ENCODE measurements at places on chromosomes 7 and 10.

DNA sequence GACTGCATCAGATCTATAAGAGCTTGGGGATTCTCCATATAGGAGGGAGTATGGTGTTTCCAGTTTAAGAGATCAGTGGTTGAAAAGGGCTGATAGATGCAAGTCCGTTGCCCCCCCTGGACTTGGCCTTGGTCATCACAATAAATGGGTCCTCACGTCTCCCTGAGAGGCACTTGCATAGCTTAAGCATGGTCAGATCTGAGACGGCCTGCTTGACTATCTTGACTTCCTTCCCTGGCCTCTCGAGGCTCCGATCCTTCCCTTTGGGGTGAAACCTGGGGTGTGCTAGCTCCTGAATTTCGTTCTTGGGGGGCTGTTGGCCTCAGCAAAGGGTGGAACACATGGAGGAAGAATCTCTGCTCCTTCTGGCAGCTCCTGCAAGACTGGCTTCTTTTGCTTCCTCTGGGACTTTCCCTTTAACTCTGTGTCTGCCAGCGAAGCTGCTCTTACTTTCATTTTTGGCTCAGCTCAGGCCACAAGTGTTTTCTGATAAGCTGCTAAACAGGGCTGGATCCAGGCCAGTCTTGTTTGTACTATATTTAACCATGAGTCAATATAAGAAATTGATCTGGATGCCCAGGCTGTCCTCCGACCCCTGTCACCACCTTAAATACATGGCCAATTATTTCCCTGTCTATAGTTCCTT is 11.2 kb upstream of the ZNF485 start:
- peak; percentile 62 for DNase-seq

DNA sequence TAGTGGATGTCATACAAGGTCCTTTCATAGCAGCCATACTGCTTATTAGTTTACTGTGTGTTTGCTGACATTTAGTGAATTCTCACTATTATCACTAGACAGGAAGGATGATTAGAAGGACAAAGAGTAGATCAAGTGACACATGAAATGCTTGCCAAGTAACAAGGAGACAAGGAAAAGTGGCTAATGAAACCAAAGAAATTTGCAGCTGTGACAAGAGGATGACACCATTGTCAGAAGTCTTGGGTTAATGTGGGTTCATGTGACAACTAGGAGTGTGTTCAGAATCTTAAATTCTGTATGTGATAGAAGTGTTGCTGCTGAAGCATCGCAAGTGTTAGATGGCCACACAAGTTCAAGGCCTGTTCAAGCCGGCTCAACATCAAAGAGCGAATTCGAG is 40.8 kb upstream of the FAM180A start:
- DNase-seq, result no peak

DNA sequence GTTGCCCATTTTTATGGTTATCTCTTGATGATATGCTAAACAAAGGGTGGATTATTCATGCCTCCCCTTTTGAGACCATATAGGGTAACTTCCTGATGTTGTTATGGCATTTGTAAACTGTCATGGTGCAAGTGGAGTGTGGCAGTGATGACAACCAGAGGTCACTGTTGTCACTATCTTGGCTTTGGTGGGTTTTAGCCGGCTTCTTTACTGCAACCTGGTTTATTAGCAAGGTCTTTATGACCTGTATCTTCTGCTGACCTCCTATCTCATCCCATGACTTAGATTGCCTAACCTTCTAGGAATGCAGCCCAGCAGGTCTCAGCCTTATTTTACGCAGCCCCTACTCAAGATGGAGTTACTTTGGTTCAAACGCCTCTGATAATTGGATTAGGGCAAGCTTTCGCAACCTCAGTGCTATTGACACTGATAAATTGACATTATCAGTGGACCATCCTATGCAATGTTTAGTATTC is 36.9 kb downstream of the BAG3 start:
- no peak for DNase-seq

DNA sequence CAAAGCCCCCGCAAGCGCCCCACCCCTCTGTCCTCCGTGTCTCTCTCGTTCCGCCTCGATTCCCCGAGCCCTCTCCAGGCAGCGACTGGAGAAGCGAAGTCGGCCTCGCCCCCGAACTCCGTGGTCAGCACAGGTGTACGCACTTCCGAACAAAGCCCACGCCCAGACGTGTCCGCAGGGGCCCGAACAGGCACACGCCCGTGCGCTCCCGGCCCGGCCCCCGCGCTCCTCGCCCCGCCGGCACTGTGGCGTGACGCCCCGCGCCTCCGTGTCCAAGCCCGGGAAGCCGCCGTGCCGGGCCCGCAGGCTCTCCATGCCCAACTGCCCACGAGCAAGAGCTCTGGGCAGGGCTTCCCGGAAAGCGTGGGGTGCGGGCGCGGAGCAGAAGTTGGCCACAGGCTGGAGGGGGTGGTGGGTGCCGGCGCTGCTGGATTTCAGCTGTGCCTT is 662 bp downstream of the NRCAM start:
- no peak for DNase-seq

DNA sequence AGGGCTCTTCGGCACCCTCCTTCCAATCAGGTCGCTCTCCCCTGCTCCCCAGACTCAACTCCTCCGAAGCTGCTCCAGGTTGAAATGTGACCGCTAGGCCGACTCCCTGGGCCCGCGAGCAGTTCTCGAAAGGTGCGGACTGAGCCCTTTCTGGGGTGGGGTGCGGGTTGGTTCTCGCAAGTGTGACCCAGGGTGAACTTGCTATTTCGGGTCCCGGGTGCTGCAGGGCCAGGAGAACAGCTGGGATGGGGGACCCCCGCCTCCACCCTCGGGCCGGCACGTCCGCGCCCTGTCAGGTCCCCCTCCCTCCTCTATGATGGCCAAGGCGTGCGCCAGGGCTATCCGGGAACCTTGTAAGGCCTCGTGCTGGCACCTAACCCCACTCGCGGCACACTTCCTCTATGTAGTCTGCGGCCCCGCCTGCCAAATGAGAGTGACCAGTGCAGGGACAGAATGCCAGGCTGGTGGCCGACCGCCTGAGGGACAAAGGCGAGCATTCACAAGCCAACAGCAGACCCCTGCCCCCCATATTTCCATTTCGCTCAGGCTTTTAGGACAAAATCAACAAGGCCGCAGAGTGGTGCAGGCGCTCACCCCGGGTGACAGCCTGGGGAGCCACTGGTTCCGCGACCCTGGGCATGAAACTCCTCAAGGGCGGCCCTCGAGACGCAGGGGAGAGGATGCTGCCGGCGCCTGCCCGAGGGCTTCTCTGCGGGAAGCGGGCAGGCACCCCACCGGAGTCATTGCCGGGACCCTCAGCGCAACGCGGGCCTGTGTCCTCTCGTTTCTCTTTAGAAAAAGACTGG is 13.7 kb upstream of the HOXA13 start:
- no peak for DNase-seq

GRCh38 chr7:149564340-149565095 is 66.9 kb upstream of the ZNF746 start:
- DNase-seq, result no peak

DNA sequence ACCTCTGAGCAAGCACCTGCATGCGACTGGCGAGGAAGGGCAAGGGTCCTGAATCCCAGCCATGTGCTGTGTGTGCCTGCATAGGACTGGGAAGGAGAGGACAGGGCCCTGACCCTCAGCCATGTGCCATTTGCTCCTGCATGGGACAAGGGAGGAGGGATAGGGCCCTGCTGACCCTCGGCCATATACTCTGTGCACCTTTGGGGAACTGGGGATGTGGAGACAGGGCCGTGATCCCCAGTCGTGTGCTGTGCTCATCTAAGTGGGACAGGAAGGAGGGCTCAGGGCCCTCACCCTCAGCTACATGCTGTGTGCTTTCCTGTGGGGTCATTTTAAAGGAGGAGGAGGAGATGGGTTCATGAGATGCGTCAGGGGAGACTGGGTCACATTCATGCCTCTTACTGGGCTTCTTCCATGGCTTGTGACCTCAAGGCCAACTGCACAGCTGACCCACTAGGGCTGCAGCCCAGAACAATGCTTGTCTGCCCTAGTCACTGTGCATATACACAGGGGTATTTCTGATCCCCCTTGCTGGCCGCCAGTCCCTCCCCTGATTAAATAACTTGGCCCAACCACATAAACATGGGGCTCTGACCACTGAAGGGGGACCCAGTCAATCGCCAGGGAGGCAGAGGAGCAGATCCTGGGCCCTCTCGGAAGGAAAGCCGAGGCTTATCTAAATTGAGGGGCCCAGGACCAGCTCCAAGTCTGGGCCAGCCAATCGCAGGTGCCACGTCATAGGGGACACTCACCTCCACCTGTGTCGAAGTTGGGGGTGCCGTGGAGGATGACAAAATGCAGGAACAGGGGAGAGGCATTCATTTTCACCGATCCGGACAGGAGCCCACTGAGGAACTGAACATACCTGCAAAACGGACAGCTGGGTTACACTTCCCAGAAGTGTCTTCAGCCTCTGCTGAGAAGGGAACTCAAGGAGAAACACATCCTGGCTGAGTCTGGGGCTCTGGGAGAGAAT is 167.3 kb downstream of the TNS3 start:
- no peak for DNase-seq

GRCh38 chr7:11829954-11830353 is 2.0 kb downstream of the THSD7A start:
- no peak for DNase-seq

DNA sequence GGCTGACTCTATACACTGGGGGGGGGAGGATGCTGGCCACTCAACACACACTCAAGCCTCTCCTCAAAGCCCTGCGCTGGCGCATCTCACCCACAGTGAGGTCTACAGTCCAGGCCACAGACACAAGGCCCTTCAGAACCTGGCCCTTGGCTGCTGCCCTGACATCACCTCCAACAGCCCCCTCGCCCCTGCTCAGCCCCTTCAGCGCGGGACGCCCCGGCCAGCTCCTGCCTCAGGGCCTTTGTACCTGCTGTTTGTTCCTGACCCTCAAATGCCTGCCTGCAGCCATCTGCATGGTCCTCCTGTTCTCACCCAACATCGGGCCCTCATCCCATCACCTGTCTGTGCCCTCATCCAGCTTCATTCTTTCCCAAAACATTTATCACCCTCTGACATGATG is 572.6 kb downstream of the DNAJB6 start:
- no peak for DNase-seq

DNA sequence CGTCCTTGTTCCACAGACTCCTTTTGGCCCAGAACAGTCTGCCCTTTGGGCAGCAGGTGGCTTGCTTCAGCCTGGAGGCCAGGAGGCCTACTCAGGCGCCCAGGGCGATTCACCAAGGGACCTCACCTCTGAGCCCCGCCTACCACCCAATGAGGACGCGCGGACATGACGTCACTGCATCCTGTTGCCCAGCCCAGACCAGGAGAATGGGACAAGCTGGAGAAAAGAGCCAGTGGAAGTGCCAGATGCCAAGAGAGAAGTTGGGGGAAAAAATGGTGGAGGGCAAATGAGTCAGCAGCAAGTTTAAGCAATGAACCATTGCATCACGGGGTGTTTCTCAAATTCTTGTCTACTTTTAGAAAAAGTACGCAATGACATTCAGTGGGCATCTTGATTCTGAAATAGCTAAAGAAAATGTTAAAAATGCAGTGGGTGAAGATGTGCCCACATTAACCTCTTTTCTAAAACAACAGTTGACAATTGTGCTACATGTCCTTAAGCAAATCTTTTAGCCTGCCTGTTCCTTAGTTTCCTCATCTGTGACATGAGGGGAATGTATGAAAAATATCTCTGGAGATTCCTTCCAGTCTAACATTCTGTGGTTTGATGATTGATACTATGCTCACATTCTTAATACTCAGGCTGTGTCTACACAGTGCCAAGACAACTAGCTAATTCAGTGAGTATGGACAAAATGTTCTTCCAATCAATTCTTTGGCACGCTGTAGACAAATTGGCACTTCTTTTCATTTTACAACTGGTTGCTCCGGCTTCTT is 23.9 kb upstream of the LEP start:
- DNase-seq, result no peak

- no peak for DNase-seq
These were observed 16.2 kb upstream of the PRR15 start for GRCh38 chr7:29547421-29547820.

DNA sequence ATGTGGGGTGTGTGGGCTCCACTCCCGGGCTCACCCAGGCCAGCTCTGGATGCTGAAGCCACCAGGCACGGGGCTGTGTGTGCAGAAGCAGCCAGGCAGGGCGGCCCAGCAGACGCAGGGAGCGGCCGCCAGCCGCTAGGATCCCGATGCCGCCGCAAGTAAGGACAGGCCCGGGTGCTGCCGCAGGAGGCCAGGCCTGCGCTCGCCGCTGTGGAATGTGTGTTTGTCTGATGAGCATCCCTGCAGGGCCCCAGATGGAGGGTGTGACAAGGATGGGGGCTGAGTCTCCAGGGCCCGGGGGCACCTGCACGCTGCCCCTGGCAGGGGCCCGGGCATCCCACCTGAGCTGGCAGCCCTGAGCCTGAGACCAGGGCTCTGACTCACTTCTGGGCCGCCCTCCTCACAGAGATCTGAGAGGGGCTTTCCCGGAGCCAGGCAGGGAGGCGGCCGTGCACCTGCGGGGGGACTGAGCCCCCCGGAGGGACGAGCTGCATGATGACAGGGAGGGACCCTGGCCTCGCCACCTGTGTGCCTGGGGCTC is 101.5 kb downstream of the FOXL3 start:
- DNase-seq, result no peak

- DNase-seq, result no peak
These were observed 73.5 kb downstream of the SAMD9 start for GRCh38 chr7:93044147-93044810.

DNA sequence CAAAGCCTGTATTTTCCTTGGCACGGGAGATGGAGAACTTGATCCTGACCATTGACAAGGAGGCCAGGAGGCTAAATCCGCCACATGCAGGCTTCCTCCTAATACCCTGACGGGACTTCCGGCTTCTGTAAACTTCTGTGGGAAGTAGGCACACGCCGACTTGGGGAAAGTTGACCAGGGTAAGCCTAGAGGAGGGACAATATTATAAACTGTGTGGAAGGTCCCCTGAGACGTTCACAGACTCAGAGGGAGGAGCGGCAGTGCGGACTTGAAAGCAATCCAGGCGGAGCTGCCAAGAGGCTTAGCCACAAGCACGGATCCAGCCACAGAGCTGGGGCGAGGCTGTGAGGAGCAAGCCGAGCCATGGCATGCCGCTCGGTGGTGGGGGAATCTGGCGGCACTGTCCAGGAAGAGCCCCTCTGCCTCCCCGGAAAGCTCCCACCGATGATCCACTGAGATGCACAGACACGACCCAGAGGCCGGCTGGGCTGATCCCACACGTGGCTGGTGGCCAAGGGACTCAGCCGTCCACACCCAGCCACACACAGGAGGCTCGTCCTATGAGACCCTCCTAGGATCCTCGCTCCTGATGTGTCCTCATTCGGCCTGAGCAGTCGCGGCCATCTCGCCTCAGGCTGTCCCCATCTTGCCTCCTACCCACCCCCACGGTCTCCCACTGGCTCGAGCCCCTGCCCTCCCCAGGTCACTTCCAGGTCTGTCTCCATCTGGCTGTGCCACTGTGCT is 40.0 kb upstream of the INSIG1 start:
- no peak for DNase-seq

DNA sequence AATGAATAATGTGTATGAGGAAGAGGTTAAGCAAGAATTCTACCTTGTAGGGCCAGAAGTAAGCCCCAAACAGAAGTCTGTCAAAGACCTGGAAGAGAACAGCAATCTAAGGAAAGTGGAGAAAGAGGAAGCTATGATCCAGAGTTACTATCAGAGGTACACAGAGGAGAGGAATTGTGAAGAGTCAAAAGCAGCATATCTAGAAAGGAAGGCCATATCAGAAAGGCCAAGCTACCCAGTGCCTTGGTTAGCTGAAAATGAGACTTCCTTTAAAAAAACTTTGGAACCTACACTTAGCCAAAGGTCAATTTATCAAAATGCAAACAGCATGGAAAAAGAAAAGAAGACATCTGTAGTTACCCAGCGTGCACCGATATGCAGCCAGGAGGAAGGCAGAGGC is 42.7 kb upstream of the GAD2 start:
- no peak for DNase-seq

GRCh38 chr7:50068026-50068425 is 25.0 kb downstream of the ZPBP start:
- DNase-seq, result peak; percentile 21
